ENCODE measurements at places on chromosomes 2 and 18.

GRCh38 chr18:27382567-27383216, 197.6 kb upstream of the CHST9 start:
- DNase-seq: no peak

DNA sequence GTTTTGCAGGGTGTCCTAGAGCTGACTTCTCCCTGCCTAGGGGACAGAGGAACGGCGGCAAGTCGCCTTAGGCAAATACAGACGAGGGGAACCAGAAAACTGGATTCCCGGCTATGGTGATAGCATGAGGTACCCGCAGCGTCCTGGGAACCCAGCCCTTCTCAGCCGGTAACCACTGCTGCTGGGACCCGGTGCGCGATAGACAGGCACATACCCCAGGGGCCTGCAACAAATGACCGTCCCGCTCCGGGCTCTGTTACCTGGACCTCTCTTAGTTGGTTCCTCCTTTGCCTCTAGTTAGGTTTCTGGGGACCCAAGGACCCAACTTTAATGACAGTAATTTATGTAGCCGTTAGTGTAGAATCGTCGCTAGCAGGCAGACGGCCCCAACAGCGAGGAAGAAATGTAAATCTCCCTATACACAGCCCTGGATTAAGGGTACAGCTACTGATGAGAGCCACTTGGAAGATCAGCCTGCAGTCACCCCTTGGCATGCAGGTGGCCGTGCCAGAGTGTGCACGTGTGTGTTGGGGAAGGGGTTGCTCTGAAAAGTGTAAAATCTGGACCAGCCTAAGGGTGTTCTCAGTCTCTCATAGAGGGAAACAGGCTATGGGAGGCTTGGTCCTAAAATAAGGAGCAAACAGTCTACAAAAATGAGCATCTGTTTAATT, 819 bp upstream of the SERPINE2 start:
- DNase-seq: no peak

DNA sequence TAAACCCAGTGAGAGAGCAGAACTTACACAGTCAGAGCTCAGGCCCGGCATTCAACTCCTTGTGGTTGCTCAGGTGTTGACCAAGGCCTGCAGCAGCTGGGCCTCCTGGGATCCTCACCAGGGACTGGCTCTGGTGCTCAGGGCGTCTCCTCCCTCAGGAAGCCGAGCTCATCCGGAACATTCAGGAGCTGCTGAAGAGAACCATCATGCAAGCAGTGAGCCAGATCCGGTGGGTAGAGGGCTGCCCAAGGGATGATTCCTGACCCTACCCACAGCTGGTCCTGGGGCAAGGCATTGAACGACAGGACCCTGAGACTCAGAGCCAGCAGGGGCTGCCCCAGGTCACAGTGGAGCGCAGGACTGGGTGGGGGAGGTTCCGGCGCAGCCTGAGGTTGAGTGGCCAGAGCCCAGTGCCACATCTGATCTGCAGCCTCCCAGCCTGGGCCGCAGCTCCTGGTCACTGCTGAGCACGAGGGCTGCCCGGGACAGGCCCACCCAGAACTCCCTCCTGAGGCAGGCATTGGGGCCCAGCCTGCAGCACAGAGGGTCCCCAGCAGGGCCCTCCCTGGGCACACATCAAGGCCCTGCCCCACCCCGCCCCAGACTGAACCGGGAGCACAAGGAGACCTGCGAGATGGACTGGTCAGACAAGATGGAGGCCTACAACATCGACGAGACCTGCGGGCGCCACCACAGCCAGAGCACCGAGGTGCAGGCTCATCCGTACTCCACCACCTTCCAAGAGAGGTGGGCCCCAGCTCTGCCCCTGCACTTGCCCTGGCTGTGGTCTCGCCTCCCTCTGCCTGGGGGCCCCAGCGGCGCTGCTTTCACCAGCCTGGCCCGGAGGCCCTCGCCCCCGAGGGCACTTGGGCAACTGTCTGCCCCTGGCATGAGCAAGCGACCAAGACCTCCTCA, 2.4 kb downstream of the TEKT4 start:
- DNase-seq: no peak

- no peak for DNase-seq
Measured at GRCh38 chr2:135225781-135226180, 173.7 kb downstream of the RAB3GAP1 start.

Data from osteocyte (in vitro differentiated cells).